ENCODE measurements at places on chromosomes 1 and 21.

DNA sequence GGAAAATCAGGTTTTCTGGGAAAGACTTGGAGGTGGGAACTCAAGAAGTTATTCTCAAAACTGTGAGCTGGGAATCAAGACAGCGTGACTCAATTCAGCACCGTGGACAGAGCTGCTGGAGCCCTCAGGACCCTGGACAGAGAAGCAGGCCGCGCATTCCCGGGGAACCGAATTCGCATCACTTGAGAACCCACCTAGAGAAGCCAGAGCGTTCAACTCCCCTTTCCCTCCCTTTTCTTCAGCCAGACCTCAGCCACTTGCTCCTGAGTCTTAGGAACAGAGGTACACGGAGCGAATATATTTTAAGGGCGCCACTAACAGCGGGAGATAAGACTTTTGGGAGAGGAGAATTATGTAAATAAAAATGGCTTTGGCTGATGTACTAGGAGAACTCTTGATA, 2.0 kb upstream of the LIN28A start:
- DNase-seq, result peak; percentile 30

DNA sequence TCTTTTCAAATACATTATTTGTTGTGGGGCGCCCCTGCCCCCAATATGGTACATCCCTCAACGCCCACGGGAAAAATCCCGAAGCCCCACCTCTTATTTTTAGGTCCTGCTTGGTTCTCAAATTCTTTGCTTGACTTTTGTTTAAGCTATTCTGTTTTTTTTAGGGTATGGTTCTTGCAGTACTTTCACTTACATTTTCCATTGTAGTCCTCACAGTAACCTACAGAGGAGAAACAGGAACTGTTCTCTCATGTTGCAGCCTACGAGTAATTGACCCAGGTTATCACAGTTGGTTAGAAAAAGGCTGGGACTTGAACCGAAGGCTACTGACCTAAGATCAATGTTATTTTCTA, 697 bp upstream of the C21orf91 start:
- DNase-seq, result no peak

DNA sequence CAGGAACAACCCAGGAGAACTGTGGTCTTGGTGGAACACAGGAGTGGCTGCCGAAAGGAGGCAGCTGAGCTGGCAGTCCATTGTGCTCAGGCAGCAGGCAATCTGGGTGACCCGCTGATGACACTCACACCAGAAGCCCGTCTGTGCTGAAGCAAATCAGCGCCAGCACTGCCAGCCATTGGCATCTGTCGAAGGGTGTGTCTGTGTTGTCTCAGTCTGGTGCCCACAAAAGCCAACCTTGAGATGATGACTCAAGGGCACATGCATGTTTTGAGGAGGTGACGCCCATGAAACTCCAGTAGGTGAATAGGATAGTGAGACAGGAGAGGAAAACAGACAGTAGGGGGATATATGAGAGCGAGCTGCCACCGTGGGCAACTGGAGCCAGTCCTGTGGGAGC, 167.3 kb downstream of the KAZN start:
- no peak for DNase-seq

- DNase-seq, result no peak
Measured at GRCh38 chr1:37338658-37339057, 135.7 kb upstream of the ZC3H12A start.

DNA sequence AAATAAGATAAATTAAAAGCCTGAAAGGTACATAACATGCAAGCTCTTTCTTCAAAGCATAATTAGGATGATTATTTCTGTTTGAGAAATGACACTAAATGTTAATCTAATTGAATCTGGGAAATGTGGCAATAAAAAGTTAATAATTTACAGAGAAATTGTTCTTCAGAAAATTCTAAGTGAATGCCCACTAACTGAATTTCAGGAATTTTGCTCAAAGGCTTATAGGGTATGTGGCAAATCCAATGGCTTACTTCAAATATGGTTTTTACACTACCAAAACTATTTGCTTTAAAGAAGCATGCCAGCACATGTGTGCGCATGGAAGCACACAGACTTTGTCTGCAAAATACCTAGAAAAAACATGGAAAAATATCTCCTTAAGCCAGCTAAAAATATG, 186.6 kb upstream of the FOXD3 start:
- no peak for DNase-seq
